ENCODE measurements at places on chromosomes 4 and X.

- no peak for DNase-seq
Observed at GRCh38 chr4:82975792-82976191, 34.8 kb downstream of the LIN54 start.

DNA sequence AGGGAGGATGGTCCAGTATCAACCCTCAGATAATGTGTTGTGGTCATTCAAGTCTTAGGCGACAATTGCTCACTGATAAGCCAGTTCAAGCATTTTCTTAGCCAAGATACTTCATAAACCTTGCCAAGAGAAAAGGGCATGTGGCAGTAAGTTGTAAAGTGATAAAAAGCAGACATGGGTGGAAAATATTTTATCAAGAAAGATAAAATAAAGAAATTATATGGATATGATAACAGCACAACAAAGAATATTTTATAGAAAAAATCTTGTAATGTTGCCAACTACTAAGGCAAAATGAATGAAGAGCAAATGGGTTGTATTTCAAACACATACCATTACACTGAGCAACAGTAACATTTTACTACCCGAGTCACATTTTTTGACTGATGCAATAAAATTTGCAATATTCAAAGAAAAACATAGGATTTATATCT lies 217.4 kb upstream of the PITX2 start:
- DNase-seq: no peak

DNA sequence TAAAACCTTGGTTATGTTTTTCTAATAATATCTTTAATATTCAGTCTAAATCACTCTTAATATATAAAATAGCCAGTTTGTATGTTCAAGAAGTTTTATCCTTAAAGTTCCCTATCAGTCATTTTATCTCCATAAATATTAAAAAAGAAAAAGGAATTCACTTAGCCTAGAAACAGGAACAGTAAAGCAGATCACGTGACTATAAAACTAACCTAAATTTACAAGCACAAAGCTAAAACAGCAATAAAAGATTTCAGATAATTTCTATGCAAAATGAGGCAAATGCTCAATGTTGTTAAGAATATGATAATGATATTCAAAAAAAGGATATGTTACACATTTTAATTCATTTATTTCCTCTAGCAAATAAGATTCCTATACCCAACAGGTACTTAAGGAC lies 57.1 kb upstream of the TNIP3 start:
- DNase-seq: no peak

GRCh38 chr4:16884673-16885460 lies 13.6 kb downstream of the LDB2 start:
- no peak for DNase-seq

Data from stimulated activated CD8-positive, alpha-beta memory T cell treated with anti-CD3 and anti-CD28 coated beads, Interleukin-4, amount 100 ng/mL, for 4 hours (primary cell).